ENCODE measurements at places on chromosomes 13 and 19.

- DNase-seq = no peak
Observed at GRCh38 chr19:8413629-8413995, 507 bp downstream of the MARCHF2 start.

DNA sequence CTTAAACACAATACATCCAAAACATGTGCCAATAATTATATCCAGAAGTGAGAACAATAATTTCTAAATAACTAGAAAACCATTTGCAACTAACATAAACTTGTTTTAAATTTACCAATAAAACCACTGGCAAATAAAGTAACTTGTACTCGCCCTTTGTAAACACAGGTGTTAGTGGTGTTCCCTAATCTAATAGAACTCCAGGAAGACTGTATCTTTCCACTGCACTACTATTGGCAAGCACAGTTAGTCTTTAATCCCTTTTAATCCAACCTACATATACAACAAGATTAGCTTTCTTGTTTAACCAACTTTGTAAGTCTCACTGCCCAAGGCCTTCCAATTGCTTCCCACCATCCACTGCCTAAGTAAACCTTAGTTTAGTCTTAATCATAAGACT lies 79.5 kb downstream of the PCDH9 start:
- no peak for DNase-seq

- DNase-seq = peak; percentile 27
Observed at GRCh38 chr13:31045286-31046081, 113.0 kb downstream of the TEX26 start.

DNA sequence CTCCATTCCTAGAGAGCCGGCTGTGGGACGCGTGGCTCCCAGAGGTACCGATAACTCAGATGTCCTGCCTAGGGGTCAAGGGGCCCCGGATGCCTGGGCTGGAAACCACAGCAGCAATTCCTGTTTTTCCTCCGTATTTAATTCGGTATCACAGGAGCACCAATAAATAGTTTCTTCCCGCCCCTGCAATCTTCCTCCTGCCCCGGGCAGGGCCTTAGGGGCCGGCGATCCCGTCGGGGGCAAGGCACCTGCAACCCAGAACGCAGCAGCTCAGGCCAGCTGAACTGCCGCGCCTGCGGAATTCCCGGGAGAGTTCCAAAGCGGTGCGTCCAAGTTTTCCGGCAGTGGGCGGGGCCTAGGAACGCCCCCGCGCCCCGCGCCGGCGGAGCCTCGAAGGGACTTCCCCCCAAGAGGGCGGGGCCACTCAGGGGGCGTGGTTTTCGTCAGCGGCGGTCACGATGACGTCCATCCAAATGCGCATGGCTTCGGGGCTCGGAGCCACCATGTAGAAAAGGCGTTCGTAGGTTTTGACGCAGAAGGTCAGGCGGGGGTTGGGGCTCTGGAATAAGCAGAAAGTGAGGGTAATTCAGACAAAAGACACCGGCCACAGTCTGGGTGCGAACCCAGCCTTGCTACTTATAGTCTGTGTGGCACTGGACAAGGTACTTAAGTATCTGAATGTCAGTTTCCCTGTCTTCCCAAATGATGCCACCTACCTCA lies 9.7 kb upstream of the LYPD3 start:
- DNase-seq = peak; percentile 74

DNA sequence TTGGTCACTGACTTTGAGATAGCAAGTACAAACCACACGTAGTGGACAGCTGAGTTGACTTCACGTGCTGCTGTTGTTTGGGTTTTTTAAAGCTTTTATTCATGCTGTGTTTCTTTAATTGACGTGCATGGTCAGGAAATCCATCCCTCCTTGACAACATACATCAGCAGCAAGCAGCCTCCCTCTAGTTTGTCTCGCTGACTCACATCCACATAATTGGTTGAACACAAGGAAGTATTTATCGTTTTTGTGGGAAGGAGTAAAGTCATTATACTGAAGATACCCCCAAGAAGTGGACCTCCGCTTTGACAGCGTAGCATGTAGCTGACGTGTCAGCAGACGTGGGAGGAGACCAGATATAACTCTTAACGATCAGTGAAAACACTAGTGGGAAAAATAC lies 355.8 kb downstream of the MYO16 start:
- DNase-seq = no peak

DNA sequence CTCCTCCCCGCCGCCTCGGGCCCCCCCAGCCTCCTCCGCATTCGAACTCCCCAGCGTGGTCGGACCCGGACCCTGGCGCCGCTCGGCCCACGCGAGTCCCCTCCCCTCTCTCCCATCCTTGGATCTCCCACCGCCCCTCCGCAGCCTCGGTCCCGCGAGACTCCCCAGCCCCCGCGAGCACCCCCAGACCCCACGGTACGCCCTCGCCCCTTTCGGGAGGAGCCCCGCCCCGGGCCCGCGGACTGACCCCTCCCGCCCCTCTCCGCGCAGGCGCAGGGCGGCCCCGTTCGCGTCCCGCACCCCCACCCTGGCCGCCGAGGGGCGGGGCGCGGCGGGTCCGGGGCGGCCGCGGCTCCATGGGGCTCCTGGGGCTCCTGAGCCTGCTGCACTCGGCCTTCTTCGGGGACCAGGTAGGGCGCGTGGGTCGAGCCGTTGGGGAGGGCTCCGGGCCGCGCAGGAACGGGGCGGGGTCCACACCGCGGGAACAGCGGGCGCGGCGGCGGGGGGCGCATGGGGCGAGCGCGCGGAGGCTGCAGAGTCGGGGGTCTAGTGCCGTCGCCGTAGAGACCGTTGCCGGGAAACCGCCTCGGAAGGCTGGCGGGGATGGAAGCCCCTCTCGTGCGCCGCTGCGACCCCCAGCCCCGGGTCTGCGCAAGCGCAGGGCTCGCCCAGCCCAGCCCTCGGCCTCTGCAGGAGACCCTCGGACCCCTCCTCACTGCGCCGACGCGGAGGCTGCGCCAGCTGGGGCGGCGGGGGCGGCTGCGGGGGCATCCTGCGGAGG lies 3.8 kb upstream of the APC2 start:
- DNase-seq = no peak

- DNase-seq = no peak
Observed at GRCh38 chr19:6045108-6045507, 65.2 kb downstream of the RFX2 start.

- no peak for DNase-seq
Observed at GRCh38 chr13:37495046-37495445, 103.5 kb downstream of the POSTN start.

GRCh38 chr19:28694812-28695211 lies 518.1 kb downstream of the UQCRFS1 start:
- DNase-seq = no peak

- DNase-seq = peak; percentile 6
Observed at GRCh38 chr19:53132141-53132991, at the start of gene ZNF415. Gene ZNF415, minus strand, starts transcription at chr19:53132910. Its CDS starts 10,234 bp downstream, at chr19:53122676.

DNA sequence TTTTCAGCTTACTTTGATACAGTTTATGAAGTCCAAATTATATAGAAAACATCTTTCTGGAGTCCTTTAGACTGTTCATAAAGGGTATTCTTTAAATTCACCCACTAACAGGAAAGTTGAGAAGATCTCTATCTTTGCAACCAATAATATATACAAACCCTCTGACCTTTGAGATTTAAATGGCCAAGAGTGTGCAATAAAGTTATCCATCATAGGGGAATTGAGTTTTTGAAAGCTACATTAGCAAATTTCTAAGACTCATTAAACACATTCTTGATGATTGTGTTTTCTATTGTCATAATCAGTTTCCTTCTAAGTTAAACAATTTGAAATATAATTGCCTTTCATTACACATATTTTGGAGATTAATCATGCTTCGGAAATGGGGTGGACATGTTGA lies 15.9 kb downstream of the FLT1 start:
- DNase-seq = no peak

- no peak for DNase-seq
Observed at GRCh38 chr13:86579662-86580061, 780.4 kb upstream of the SLITRK6 start.

- DNase-seq = no peak
Observed at GRCh38 chr13:99299920-99300341, 7.3 kb downstream of the GPR183 start.

GRCh38 chr13:48574041-48574796 lies 41.3 kb upstream of the RCBTB2 start:
- no peak for DNase-seq

DNA sequence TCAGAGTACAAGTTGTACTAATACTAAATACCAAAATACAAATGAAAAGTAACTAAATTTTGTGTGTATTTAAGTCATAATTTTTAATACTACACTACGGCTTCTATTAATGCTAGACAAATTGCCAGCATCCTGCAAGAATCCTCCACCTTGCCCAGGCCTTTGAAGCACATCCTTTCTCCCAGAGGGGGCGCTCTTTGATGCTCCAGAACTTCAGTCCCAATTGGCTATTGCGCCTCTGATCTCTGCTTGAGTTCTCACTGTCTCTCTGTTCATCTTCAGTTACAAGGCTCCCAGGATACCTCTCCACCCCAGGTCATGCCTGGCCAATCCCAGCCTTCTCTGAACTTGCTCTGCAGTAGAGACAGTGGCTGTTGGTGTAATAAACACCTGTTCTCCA lies 141.0 kb downstream of the DCLK1 start:
- DNase-seq = no peak

DNA sequence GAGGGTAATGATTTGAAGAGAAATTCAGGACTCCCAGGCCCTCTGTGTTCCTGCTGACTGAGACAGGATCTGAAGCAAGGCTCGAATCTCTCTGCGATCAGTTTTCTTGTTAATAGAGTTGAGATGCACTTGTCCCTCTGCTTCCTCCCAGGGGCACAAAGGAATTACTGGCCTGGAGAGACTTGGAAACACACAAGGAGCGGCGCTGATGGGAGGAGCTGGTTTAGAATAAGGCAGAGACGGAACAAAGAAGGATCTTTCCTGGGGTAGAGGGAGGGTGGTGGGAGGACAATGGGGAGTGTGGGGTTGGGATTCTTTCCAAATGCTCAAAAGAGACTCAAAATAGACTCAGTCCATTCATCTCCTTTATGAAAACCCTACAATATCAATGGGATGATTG lies 719.1 kb downstream of the UQCRFS1 start:
- no peak for DNase-seq

DNA sequence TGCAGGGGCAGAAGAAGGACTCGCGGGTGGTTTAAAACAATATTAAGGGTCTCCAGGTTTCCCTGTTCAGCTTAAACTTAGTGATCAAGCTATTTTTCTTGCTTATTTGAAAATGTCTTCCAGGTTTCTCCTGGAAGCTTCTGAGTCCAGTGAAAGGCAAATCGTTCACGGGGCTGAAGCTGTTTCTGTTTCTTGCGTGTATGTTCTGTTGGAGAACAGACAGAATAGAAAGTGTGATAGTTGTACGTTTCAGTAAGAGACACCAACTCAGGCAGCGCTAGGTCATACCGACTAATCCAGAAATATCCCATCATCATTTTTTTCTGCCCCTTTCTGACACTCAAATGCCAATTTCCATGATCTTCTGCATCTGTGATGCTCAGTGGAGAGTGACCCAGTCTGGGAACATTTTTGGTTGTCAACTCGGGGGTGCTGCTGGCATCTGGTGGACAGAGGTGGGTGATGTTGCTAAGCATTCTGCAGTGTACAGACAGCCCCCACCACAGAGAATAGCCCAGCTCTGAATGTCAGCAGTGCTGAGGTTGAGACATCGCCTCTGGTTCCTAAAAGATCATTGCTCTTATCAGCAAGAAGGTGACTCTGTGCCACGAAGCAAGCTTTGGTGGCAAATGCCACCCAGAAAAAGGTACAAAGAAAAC lies 4.3 kb downstream of the KLF2 start:
- DNase-seq = peak; percentile 22

GRCh38 chr19:46378268-46378667 lies 31.4 kb downstream of the PPP5C start:
- DNase-seq = no peak

DNA sequence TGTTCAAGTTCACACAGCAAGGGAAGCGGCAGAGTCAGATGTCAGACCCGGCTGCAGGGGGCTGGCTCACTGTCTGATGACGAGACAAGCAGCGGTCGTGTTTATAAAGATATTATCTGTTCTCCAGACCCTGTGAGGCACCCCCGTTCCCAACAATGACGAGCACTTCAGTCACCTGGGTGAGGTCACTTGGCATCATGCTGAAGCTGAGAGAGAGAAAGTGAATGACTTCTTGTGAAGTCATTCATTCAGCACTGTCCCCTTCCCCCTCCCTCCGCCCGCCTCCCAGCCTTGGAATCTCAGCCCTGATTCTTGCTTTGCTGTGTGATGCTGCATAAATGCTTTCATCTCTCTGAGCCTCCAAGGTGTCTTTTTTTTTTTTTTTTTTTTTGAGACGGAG lies 4.9 kb upstream of the LYPD3 start:
- DNase-seq = no peak

- no peak for DNase-seq
Observed at GRCh38 chr19:35164418-35164817, 9.9 kb downstream of the FXYD5 start.

DNA sequence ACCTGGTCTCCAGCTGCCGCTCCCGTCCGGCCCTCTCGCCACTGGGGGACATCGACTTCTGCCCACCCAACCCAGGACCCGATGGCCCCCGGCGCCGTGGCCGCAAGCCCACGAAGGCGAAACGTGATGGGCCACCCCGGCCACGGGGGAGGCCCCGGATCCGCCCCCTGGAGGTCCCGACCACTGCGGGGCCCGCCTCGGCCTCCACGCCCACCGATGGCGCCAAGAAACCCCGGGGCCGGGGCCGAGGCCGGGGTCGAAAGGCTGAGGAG lies 6.7 kb downstream of the PRR12 start:
- DNase-seq = no peak

DNA sequence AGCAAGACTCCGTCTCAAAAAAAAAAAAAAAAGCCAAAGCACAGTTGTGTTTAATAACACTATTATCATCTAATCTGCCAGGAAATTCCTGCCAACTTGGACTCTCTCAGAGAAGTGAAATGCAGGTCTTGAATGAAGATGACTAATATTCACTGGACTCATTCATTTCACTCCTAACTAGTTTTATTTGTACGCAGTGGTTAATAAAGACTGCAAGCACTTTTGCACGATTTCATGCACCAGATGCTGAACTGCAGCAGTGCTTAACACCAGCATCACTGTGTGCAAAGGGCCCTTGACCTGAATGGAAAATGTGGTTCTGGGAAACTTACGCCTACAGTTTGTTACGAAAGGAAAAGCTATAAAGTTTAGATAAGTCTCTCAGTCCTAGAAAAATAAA lies 63.3 kb downstream of the DHRS12 start:
- no peak for DNase-seq

GRCh38 chr19:38134540-38135149 lies 89.4 kb downstream of the DPF1 start:
- DNase-seq = no peak

DNA sequence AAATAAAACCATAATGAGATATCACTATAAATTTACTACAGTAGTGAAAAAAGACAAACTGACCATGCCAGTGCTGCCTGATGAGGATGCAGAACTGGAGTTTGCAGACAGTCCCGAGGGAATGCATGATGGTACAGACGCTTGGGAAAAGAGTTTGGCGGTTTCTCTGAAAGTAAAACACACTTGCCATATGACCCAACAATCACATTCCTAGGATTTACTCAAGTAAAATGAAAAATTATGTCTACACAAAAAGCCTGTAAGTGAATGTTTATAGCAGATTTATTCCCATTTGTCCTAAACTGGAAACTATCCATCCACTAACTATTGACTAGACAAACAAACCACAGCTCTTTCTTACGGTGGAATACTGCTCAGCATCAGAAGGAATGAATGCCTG lies 271.0 kb downstream of the DNAJC15 start:
- no peak for DNase-seq
